ENCODE measurements at places on chromosomes 13 and 19.

DNA sequence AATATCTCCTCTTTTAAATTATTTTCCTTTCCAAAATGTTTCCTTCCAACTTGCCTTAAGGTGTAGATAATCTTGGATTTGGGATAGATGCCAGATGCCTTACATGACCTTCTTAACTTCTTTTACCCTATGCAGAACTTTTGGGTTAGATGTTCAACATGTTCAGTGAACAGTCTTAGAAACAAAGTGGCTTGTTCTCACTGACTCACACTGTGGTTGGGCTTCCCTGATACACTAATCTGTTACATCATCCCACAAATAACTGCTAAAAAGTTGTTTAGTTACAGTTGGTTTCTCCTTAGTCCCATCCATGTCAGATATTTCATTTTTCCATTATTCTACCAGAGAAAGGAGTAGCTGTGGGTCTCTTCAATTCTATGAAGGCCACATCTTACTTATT is 2638.2 kb downstream of the PCDH9 start:
- no peak for DNase-seq

DNA sequence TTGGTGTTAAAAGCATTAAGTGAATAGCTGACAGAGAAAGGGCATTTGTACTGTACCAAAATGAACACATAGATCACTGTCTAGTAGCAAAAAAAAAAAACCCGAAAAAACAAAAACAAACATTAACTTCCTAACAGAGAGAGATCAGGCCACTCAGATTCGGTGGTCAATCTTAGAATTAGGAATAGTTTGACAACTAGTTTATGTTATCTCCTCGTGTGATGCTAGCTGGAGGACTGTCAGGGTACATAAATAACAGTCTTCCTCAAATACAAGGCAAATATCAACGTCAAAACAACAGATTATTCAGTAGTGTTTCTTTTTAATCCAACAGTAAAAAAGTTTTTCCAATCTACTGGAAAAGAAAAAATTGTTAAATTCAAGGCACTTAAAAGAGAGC is 1.7 kb downstream of the ZMYM5 start:
- DNase-seq, result no peak

GRCh38 chr13:104301171-104301975 is 1235.2 kb upstream of the SLC10A2 start:
- DNase-seq, result peak; percentile 72

- no peak for DNase-seq
Measured at GRCh38 chr13:67061750-67062149, 168.4 kb downstream of the PCDH9 start.

- DNase-seq, result no peak
Measured at GRCh38 chr19:12786141-12786870, 5.0 kb upstream of the JUNB start.

DNA sequence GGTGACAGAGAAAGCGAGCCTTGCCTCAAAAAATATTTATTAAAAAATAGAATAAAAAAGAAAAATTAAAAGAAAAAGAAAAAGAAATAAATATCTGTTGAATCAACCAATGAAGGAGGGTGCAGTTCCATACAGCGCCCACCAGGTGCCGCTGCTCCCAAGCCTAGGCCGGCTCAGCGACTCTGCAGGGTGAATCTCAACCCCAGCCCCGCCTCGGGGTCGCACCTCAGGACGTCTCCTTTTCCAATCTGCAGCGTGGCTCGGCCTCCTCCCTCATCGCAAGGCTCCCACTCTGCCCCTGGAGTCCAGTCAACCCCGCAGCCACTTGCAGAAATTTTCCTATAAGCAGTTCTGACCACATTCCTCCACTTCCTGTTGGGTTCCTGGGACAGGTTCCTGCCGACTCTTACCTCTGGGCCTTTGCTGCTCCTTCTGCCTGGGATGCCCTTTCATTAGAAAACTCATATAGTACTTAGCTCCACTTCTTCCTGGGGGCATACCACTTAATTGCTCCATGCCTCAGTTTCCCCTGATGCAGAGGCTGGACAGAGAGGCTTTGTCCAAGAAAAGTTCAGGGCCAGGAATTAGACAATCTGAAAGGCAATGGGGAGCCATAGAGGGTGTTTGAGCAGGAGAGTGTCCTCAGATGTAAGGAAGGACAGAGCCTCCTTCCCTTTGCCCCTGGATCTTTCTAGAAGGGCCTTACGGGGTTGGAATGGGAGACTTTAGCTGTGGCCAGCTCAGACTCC is 24.3 kb downstream of the NFILZ start:
- DNase-seq, result peak; percentile 56

DNA sequence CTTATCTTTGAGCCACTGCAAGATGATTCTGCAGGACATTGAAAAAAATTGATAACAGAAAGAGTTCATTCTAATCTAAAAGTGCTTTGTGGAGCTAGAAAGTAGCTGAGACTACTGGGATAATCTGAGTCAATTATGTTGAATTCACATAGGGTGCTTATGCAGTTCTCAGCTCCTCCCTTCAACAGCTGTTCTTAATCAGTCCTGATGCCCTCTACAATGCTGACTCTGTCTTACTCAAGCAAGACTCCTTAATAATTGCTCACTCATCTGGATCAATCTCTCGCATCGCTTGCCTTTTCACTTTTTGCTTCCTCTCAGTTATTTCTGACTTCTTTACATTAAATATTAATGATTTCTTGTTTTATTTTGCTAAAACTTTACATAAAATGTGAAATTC is 182.1 kb downstream of the PCDH17 start:
- DNase-seq, result no peak

GRCh38 chr13:33466262-33466661 is 180.7 kb upstream of the STARD13 start:
- no peak for DNase-seq

GRCh38 chr13:20193162-20193906 is 596 bp upstream of the GJB2 start:
- DNase-seq, result no peak

DNA sequence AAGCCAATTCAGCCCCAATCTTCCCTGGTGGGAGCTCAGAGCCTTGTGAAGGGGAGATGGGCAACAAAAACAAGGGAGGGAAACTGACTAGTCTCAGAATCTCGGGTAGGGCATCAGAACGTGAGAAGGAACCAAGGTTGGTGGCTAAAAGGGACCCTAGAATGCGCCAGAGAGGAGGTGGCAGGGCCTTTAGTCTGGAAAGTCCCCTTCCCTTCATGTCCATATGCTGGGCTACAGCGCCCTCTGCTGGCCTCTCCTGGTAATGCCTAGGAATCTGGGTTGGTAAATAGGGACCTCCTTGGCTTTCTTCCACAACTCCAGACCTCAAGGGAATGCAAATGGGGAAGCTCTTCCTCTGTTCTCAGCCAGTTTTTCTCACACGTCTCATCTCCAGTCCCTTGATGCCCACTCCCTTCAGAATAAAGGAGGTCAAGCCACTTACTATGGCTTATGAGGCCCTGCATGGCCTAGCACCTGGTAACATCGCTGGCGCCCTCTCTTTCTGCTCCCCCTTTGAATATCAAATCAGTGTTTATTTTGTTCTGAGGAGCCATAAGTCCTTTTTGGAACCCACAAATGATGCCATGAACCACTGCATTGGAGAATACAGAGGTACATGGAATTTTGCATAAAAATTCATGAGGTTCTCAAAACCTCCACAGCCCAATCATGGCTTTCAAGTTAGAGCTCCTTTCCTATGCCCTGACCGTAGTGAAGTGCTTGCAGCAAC is 1.4 kb upstream of the CCDC97 start:
- peak; percentile 75 for DNase-seq

DNA sequence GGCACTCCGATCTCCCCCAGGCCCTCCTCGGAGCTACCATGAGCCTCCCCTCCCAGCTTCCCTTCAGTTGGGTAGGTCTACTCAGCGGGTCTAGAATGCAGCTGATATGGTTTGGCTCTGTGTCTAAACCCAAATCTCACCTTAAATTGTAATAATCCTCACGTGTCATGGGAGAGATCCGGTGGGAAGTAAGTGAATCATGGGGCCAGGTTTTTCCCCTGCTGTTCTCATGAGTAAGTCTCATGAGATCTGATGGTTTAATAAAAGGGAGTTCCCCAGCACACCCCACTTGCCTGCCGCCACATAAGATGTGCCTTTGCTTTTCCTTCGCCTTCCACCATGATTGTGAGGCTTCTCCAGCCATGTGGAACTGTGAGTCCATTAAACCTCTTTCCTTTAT is 14.5 kb upstream of the DOCK9 start:
- no peak for DNase-seq
